Left ventricle myocardium inferior (tissue), 1 donor: ENCODE measurements at places on chromosomes 13 and 19. TPM values are rescaled to one million over a fixed set of nuclear protein-coding genes. Genes with fewer than 3 reads are reported as not detected.

DNA sequence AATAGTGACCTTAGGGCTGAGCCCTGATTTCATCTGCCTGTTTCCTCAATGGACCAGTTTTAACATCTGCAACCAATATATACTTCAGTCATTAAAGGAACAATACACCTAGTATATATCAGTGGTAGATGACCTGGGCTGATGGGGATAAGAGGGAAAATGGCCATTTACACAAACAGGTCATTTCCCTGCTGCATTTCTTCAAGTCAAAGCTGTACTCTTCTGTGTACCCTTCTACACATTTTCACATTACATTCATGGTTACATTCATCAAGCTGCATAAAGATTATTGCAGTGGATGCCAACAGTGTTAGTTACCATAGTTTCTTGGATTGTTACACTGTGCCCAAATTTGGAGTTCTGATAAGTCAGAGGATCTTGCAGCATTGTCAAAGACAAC is 81.2 kb upstream of the RAP2A start:
- peaks cover 53% of the 10 kb centered on the region for H3K4me1 ChIP-seq
- H3K27me3 ChIP-seq = no peaks in the 10 kb centered on the region
- no peak overlapping the region for H3K4me3 ChIP-seq
- DNase-seq = no peak

GRCh38 chr19:7595466-7596133 is at the start of gene CAMSAP3:
Gene CAMSAP3, plus strand, starts transcription at chr19:7595863. Its CDS starts 140 bp downstream, at chr19:7596003.
- H3K27me3 ChIP-seq = peaks cover 82% of the 10 kb centered on the region
- H3K36me3 ChIP-seq = no peaks in the 10 kb centered on the region
- no peak for DNase-seq
- peak within 1 kb of the TSS; percentile 60 for H3K4me3 ChIP-seq

DNA sequence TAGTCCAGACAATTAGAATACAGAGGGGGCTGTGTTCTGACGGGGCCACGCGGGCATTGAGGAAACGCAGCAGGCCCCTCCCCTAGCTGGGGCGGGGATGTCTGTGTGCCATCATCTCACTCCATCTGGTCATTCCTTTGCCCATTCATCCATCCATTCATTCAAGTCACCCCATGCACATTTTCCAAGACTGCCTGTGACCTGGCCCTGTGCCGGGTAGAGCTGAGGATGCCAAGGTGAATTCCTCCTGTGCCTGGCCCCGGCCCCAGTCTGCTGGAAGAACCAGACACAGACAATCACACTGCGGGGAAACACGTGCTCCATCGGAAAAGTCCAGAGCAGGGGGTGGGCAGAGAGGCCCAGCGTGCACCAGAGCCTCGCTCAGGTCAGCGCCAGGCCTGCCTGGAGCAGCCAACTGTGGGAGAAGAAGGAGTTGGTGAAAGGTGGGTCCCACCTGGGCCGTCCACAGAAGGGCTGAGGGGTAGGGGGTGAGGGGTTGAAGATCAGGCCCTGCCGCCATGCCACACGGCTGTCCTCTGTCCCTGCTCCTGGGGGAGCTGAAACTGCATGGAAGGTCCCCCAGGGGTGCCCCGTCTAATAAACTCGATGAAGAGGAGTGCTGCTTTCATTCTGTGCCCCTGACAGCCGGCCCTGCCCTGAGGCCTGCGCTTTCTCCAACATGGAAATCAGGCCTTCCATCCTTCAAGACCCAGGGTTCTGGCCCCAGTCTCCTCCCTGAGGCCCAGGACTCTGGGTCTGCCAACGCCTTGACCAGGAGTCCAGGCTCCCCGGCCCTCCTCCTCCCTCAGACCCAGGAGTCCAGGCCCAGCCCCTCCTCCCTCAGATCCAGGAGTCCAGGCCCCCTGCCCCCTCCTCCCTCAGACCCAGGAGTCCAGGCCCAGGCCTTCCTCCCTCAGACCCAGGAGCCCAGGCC is 1.6 kb upstream of the CACNG6 start:
- peaks cover 73% of the 10 kb centered on the region for H3K27me3 ChIP-seq
- H3K36me3 ChIP-seq = no peaks in the 10 kb centered on the region
- H3K4me3 ChIP-seq = no peak overlapping the region
- H3K4me1 ChIP-seq = peaks cover 6% of the 10 kb centered on the region

- no peaks in the 10 kb centered on the region for H3K36me3 ChIP-seq
- H3K4me3 ChIP-seq = peak overlapping the region; percentile 95
- no peak for DNase-seq
- no peak overlapping the region for H3K27ac ChIP-seq
Observed at GRCh38 chr13:44573790-44574465, 2.2 kb downstream of the TSC22D1 start.

The SLC10A2 gene
- total RNA-seq = not detected

The SHISA7 gene
- total RNA-seq = not detected

The SRRM5 gene
- total RNA-seq = 0.30 TPM

The SIGLEC14 gene
- total RNA-seq = 0.33 TPM

GRCh38 chr13:60679131-60679530 is 282.1 kb downstream of the TDRD3 start:
- no peak overlapping the region for H3K27ac ChIP-seq
- no peaks in the 10 kb centered on the region for H3K36me3 ChIP-seq
- no peaks in the 10 kb centered on the region for H3K4me1 ChIP-seq
- H3K4me3 ChIP-seq = no peak overlapping the region

The AKAP8L gene
- total RNA-seq = 74.5 TPM

The FSD1 gene
- not detected for total RNA-seq

- H3K4me3 ChIP-seq = no peak overlapping the region
- no peaks in the 10 kb centered on the region for H3K36me3 ChIP-seq
- no peaks in the 10 kb centered on the region for H3K27me3 ChIP-seq
- peaks cover 12% of the 10 kb centered on the region for H3K4me1 ChIP-seq
- H3K27ac ChIP-seq = no peak overlapping the region
Observed at GRCh38 chr13:36163809-36164308, 32.7 kb upstream of the DCLK1 start.

The TNFRSF19 gene
- 25.9 TPM for total RNA-seq

GRCh38 chr13:51523082-51523518 is 61.2 kb upstream of the WDFY2 start:
- no peaks in the 10 kb centered on the region for H3K36me3 ChIP-seq
- H3K4me3 ChIP-seq = no peak overlapping the region
- H3K27me3 ChIP-seq = no peaks in the 10 kb centered on the region
- no peak for DNase-seq

- H3K27me3 ChIP-seq = no peaks in the 10 kb centered on the region
- H3K4me3 ChIP-seq = no peak overlapping the region
- H3K4me1 ChIP-seq = no peaks in the 10 kb centered on the region
- no peak overlapping the region for H3K27ac ChIP-seq
- DNase-seq = no peak
Observed at GRCh38 chr13:31627097-31627845, 112.1 kb upstream of the RXFP2 start.

GRCh38 chr13:94006296-94006695 is 473.2 kb downstream of the DCT start:
- H3K27ac ChIP-seq = no peak overlapping the region
- H3K27me3 ChIP-seq = no peaks in the 10 kb centered on the region
- no peaks in the 10 kb centered on the region for H3K4me1 ChIP-seq
- no peak overlapping the region for H3K4me3 ChIP-seq

The PRODH2 gene
- total RNA-seq = not detected

GRCh38 chr13:73190477-73190876 is 131.7 kb downstream of the KLF5 start:
- H3K36me3 ChIP-seq = no peaks in the 10 kb centered on the region
- no peak for DNase-seq
- no peak overlapping the region for H3K27ac ChIP-seq

The ZNF175 gene
- total RNA-seq = 7.3 TPM

- H3K4me1 ChIP-seq = peaks cover 2% of the 10 kb centered on the region
- H3K36me3 ChIP-seq = no peaks in the 10 kb centered on the region
- DNase-seq = no peak
- H3K27ac ChIP-seq = no peak overlapping the region
- H3K4me3 ChIP-seq = no peak overlapping the region
Observed at GRCh38 chr13:33373624-33374023, 88.1 kb upstream of the STARD13 start.

GRCh38 chr19:3239367-3239766 is 14.9 kb downstream of the CELF5 start:
- H3K4me1 ChIP-seq = no peaks in the 10 kb centered on the region
- H3K27ac ChIP-seq = no peak overlapping the region
- H3K27me3 ChIP-seq = peaks cover 62% of the 10 kb centered on the region
- no peaks in the 10 kb centered on the region for H3K36me3 ChIP-seq

DNA sequence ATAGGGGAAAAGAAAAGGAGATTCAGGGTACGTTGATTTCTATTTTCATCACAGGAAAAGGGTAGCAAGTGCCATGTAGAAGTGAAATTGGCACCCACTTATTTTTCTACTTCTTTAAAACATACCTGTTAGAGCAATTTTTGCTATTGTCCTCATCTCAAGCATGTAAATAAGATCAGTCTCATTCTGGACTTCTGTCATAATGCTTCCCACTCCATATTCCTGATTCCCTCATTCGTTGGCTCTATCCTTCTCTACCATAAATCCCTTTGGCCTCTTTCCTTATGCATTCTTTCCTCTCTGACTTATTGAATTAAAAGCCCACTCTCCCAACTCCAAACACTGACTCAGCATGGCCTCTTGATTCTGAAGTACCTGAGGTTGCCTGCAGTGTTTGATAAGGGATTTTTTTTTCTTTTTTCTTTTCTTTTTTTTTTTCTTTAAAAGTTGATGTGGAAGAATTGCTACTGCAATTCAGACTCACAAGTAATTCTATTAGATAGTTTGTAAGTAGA is 465.7 kb downstream of the SLITRK6 start:
- H3K27me3 ChIP-seq = no peaks in the 10 kb centered on the region
- no peak for DNase-seq
- no peaks in the 10 kb centered on the region for H3K4me1 ChIP-seq
- no peaks in the 10 kb centered on the region for H3K36me3 ChIP-seq

DNA sequence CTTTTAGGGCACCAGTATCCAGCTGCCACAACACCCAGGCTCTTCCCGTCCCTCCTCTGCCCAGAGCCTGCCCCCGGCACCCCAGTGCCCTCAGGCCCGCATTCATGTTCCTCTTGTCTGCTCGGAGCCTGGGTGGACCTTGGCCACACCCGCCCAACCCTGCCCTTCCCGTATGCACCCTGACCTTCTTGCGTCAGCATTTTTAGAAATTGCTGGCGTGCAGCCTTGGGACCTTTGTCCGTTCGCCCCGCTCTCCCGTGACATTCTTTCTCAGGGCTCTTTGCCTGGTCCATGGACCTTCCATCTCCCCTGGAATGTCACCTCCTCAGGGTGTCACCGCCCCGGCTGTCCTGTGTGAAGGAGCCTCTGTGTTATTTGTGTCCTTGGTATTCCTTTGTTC is 7.6 kb downstream of the NUCB1 start:
- DNase-seq = no peak
- H3K36me3 ChIP-seq = peaks cover 86% of the 10 kb centered on the region

DNA sequence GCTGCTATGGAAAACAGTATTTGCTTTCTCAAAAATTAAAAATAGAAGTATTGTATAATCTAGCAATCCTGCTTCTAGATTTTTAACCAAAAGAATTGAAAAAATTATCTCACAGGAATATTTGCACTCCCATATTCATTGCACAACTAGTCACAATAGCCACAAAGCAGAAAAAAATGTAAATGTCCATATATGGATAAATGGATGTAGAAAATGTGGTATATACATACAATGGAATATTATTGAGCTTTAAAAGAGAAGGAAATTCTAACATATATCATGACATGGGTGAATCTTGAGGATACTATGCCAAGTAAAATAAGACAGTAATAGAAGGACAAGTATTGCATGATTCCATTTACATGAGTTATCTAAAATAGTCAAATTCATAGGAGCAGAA is 2753.0 kb downstream of the PCDH9 start:
- no peaks in the 10 kb centered on the region for H3K4me1 ChIP-seq
- H3K4me3 ChIP-seq = no peak overlapping the region
- H3K27ac ChIP-seq = no peak overlapping the region
- no peaks in the 10 kb centered on the region for H3K36me3 ChIP-seq
- no peaks in the 10 kb centered on the region for H3K27me3 ChIP-seq

The OVOL3 gene
- not detected for total RNA-seq

The CLEC4M gene
- not detected for total RNA-seq

DNA sequence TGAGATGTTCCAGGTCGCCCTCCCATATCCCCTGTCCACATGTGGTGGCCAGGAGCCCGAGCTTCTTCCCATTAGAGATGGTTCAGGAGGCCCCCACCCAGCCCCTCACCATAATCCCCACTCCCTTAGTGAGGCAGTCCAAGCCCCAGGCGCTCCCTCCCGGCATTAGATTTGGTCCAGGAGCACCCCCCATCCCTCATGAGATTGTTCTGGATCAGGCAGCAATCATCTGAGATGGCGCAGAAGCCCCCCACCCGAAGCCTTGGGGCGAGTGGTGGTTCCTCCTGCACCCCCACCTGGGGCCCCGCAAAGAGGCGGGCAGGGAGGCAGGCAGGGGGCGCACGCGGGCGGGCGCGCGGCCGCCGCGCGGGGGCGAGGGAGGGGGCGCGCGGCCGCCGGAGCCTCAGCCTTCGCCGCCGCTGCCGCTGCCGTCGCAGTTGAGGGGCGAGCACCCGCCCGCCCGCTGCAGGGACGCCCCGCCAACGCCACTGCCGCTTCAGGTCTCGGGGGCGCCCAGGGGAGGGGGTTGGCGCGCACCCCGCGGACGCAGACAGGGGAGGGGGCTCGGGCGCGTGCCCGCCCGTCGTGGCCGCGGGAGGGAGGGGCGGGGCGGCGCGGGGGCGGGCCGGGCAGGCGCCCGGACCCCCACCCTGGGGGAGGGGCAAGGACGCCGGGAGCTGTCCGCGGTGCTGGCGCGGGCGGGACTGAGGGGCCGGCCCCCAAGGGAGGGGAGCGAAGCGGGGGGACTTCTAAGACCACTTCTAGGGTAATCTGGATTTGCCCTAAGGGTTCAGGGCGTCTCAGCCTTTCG is 46.4 kb upstream of the SHKBP1 start:
- H3K4me3 ChIP-seq = peak overlapping the region; percentile 67
- no peak for DNase-seq
- peaks cover 5% of the 10 kb centered on the region for H3K36me3 ChIP-seq
- peaks cover 9% of the 10 kb centered on the region for H3K4me1 ChIP-seq

The PEAK3 gene
- total RNA-seq = 0.77 TPM

The OR7C1 gene
- not detected for total RNA-seq

The ZNF132 gene
- 5.7 TPM for total RNA-seq
